ENCODE measurements at places on chromosomes 4 and X.

- no peak for DNase-seq
Measured at GRCh38 chr4:183105092-183105491, 6.0 kb downstream of the WWC2 start.

GRCh38 chr4:121484633-121485032 lies 103.8 kb upstream of the QRFPR start:
- peak; percentile 0 for DNase-seq

DNA sequence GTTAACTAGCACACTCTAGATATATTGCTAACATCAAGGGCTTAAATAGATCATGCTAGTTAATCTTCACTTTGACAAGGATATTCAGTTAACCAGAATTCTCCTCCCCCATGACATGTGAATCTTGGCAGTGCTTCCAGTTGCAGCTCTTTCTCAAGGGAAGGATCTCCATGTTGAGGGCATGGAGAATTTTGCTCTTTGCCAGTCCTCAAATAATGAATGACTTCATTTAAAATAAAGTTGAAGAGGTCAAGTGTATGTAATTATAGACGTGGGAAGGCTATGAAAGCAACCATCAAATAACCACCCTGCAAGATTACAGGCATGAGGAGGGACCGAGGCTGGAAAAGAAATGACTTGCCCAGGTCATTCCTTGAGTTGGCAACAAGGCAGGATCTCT lies 87.3 kb upstream of the CPEB2 start:
- no peak for DNase-seq

GRCh38 chr4:147525494-147526271 lies 44.8 kb downstream of the EDNRA start:
- no peak for DNase-seq

- no peak for DNase-seq
Measured at GRCh38 chrX:44569122-44569521, 26.5 kb upstream of the FUNDC1 start.

DNA sequence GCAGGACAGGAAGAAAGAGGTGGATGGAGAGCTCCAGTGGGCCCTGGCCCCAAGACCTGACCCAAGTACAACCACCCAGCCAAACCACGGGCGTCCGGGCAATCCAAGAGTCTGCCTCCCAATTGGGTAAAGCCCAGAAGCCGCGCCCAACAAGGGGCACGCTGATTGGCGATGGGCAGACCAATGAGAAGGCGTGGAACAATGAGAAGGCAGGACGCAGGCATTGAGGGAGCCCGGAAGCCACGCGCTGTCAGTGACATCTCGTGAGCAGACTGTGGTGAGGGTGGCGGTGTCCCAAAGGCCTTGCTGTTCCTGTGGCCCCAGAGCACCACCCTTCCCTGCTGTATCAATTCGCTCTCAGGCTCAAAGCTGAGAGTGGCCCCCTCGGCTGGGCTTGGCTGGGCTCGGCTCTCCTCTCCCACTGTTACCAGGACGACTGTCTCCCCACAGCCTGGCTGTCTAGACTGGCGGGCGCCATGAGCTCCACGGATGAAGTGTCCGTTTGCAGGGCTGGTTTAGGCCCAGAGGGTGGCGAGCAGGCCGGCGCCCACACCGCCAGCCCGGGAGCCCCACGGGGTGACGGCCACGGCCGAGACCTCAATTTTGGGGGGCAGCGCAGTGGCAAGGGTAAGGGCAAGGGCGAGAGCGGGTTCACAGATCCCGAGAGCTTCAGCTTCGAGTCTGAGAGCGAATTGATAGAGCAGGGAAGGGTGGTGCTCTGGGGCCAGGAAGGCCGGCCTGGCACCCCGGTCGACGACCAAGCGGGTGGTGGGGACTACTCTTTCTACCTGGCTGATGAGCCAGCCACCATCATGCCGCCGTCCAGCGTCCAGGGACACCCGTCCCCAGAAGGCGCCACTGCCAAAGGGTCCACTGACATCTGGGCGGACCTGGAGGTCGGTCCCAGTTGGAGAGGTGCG lies at the start of gene LOC101059915:
LOC101059915 (plus strand) TSS at position 219 of the 920 bp plus-strand sequence.
- no peak for DNase-seq

DNA sequence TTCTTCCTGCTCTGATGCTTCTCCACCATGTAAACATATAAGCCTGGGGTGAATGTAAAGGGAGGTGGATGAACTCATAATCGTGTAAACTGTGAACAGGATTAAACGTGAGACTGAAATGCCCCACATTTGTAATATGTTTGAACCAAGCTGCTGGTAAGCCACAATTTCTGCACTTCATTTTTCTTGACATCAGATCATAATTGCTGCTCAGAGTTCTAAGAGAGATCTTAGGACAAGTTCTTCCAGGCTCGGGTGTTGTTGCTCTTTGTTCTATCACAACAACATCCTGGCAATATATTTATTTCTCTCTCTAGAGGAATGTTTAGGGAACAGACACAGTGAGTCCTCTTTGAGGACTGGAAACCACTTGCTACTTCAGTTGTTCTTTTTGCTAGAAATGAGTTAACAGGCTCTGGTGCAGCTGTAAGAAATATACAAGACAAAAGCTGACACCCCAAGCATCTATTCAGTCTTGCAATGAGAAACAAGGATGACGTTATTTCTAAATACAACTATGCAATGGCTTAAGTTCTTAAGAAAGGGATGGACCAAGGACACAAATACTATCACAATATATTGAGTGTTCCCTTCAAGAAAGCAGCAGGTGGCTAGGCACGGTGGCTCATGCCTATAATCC lies 59.6 kb downstream of the LNX1 start:
- DNase-seq = no peak

DNA sequence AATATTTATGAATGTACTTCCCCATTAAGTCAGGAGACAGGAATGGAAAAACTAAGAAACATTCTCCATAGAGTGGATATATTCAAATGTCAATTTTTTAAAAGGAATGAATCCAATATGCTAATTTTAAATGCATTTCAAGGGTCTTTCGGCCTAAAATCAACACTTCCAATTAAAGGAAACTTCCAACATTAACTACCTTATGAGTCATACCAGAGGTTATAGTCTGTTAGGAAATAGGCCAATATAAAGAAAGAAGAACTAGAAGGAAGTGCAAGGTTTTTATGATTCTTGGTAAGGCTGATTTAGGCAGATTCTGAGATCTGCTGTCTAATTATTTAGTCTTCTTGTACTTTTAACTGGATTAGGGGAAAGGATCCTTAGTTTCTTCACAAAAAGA lies 260.1 kb upstream of the EDNRA start:
- DNase-seq = no peak

- DNase-seq = no peak
Measured at GRCh38 chr4:169269916-169270809, 593 bp downstream of the SH3RF1 start.

All from activated CD4-positive, alpha-beta T cell treated with anti-CD3 and anti-CD28 coated beads, Interleukin-2, amount 50 U/mL, for 24 hours (primary cell).